Melanocyte of skin (primary cell): ENCODE measurements at places on chromosomes 16 and 17. TPM values are rescaled to one million over a fixed set of nuclear protein-coding genes. Genes with fewer than 3 reads are reported as not detected.

Gene RDM1
- total RNA-seq, result 0.73 and 1.4 TPM in 2 replicates

Gene TBX2
- total RNA-seq, result 25.5 and 42.9 TPM in 2 replicates

Gene SMTNL2
- total RNA-seq, result not detected in 2 replicates

Gene PCYT2
- 76.3 and 82.9 TPM in 2 replicates for total RNA-seq

Gene CES5A
- under 0.01 TPM in 1 of 2 replicates, not detected in the other for total RNA-seq

Gene NPIPA7
- total RNA-seq, result 2.2 TPM in 1 of 2 replicates, not detected in the other
